ENCODE measurements at places on chromosomes 7 and 10.
A peak's percentile ranks its signal among the peaks of the same experiment; 100 is the strongest.

DNA sequence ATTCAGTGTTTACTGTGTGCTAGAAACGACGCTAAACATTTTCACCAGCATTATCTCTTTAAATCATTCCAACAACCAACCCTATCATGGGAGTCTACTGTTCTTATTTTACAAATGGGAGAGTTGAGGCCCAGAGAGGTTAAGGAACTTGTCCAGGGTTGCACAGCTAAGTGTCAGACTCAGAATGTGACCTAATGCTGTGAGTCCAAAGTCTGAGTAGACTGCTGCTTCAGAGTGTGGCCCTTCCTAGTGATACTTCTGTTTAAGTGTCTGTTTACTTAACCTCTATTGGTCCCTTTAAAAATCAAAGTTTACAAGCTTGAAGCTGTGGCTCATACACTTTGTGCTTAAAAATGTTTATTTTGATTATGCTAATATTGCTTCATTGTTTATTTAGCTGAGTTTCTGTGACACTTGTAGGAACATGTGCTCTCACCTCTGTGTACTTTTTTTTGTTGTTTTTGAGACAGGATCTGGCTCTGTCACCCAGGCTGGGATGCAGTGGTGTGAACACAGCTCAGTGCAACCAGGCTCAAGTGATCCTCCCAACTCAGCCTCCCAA lies 84.4 kb upstream of the SYPL1 start:
- DNase-seq, result no peak

- DNase-seq, result no peak
Observed at GRCh38 chr10:110244550-110244949, 37.1 kb downstream of the MXI1 start.

DNA sequence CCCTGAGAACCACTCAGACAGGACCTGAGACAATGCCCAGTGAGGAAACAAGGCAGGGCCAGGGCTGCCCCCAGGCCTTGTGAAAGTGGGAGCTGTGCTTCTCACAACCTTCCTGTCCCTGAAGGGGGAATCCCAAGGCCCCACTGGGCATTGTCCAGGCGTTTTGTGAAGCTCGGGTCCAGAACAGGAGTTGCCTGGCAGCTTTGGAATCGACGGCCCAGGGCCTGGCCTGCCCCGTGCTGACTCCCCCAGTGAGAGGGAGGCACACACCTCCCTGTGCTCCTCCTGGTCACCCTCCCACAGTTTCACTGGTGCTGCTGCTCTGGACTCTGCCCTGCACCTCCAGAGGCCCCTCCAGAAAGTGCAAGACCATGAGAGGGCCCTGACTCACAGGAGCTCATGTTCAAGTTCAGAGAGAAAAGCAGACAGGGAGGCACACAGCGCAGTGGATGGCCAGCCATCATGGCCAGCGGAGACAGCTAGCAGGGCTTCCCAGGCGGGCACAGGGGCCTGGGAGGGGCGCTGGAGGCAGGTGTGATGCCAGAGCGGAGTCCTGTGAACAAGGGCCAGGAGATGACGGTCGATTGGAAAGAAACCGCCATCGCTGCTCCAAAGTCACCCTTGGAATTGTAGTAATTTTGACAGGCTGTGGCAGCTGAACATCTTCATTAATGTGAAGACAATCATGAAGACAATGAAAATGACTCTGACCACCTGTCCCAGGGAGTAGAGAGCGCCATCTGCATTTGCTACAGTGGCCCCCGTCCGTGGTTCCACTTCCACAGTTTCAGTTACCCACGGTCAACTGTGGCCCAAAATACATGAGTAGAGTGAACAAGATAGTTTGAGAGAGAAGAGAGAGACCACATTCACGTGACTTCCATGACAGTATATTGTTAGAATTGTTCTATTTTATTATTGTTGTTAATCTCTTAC lies 103.7 kb downstream of the MKI67 start:
- no peak for DNase-seq

DNA sequence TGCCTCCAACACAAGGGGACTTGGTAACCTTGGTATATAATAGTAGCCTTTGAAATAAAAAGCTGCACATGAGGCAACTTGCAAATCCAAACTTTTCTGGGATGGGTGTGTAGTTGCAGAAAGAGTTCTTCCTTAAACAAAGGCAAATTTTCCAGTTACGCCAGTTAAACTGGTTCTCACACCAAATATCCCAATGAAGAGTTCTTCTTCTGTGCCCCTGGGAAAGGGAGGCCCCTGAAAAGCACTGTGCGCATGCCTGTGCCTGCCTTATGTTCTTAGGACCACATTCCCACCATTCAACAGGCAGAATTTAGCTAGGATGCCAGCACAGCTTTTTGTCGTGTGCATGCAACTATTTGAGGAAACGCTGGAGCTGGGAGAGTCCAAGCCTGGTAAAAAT lies 164.8 kb upstream of the SLC25A13 start:
- no peak for DNase-seq

DNA sequence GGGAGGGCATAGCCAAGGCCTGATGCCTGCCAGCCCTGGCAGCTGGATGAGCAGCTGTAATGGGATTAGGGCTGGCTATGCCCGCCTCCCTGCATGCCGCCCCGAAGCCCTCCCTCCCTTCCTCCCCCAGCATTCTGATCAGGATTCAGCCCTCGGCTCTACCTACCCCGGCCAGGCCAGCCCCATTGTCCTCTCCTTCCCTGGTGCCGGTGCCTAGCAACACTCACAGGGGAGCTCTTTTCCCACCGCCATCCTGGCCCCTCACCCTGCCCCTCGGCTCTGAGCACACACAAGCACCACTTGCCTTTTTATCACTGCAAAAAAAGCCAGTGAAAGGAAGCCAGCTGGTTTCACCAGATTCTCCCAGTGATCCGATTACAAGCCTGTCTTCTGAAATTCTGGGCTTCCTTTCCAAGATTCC lies 9.0 kb upstream of the ADCYAP1R1 start:
- no peak for DNase-seq

DNA sequence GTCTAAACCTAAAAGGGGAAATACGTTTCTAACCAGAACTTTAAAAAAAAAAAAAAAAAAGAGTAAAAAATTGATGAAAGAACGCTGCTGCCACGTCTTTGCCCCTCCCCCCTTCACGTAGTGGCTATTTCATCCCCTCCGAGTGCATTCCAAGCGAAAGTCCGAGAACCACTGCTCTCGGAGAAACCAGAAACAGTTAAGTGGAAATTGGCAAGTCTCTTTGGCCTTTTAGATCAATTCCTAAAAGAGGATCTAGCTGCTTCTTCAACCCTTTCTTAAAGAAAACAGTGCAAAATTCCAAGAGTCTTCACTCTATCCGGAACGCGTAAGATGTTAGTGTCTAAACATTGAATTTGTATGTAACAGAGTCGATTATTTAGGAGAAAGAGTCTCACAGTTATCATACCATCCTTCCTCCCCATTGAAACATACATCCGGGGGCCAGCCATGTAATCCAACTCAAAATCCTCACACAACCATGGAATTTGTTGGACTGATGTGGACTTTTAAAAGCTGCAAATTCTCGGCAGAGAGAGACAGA lies 1.1 kb downstream of the P4HA1 start:
- peak; percentile 34 for DNase-seq

- DNase-seq, result peak; percentile 48
Observed at GRCh38 chr7:64887756-64888508, 15.1 kb upstream of the ZNF273 start.

- no peak for DNase-seq
Observed at GRCh38 chr10:91201213-91201996, 19.1 kb upstream of the PCGF5 start.

- DNase-seq, result no peak
Observed at GRCh38 chr7:121204537-121204936, 124.3 kb upstream of the WNT16 start.

GRCh38 chr10:123906296-123906695 lies 14.7 kb upstream of the CPXM2 start:
- no peak for DNase-seq

DNA sequence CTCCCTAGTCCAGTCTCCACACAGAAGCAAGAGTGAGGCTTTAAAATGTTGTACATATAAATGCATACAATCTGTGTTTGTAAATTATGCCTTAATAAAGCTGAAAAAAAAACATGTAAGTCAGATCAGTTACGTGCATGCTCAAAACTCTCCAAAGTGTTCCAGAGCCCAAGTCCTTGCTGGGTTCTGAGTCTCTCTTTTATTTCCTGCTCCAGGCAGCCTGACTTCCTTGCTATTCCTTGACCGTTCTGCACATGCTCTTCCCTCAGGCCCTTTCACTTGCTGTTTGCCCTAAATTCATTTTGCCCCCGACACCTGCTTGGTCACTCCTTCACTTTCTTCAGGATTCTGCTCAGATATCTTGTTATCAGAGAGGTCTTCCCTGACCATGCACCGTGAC lies 770.1 kb downstream of the PHTF2 start:
- no peak for DNase-seq

- DNase-seq, result no peak
Observed at GRCh38 chr10:352476-353235, 217.4 kb downstream of the ZMYND11 start.

DNA sequence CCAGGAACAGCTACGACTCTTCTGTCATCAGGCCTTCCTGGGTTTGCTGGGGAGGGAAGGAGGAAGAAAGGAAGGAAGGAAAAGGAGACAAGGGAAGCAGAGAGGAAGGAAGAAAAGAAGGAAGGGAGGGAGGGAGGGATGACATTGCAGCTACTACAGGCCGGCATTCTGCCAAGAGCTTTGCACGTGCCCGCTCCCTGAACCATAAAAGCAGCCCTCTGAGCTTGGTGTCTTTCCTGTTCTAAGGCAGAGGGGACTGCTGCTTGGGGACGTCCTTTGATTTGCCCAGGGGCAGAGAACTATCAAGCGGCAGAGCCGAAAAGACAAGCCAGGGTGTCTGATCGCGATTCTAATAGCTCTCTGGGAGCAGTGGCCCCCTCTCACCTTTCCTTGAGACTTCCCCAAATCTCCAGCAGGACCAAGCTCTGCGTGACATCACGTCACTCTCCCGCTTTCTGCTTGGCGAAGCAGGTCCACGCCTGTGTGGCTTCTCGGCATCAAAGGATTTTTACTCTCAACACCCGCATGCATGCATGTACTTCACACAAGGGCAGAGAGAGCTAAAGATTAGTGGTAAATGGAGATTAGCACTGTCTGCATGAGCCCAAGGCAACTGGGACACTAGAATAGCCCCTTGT lies 167.8 kb upstream of the AUTS2 start:
- DNase-seq, result peak; percentile 19

GRCh38 chr10:9275861-9276260 lies 1221.4 kb downstream of the GATA3 start:
- DNase-seq, result no peak

GRCh38 chr10:122018951-122019413 lies 30.0 kb downstream of the TACC2 start:
- DNase-seq, result no peak

DNA sequence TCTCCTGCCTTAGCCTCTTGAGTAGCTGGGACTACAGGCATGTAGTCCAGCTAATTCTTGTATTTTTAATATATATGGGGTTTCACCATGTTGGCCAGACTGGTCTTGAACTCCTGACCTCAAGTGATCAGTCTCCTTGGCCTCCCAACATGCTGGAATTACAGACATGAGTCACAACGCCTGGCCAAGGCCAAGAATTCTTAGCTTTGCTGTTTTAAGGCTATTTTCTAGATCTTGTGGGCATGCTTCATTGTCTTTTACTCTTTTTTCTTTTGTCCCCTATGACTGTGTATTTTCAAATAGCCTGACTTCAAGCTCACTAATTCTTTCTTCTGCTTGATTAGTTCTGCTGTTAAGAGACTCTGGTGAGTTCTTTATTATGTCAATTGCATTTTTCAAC lies 56.4 kb upstream of the TAS2R16 start:
- no peak for DNase-seq

DNA sequence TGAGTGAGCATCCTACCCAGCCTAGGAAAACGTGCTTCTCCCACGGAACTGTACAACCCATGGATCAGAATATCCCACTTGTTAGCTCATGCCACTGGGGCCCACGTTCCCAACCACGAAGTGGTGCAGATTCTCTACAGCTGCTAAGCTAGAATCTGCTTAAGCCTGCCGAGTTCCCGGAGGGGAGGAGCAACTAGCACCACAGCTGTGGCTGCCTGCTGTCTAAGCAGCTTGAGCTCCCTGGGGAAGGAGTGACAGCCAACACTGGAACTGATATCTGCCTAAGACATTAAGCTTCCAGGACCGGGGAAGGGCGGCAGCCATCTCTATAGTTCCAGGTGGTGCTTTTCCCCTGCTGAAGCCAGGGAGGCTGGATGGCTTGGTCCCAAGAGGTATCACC lies 334.7 kb upstream of the CHRM2 start:
- DNase-seq, result no peak

- no peak for DNase-seq
Observed at GRCh38 chr10:69760072-69760471, 41.6 kb upstream of the COL13A1 start.

DNA sequence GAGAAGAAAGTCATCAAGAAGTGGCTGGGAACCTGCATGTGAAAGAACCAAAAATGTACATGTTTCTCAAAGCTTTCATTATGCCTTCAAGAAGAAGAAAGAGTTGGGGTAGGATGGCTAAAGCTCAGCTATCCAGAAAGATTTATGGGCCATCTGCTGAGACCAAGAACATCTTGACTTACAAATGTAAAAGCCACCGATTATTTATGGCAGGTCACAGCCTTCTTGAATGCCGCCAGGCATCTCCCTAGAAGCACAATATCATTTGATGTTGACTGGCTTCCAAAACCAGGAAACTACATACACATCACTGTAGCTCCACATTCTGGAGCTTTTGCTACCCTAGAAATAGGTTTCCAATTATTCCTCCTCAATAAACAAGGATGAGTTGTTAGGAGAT lies 254.2 kb upstream of the AOAH start:
- no peak for DNase-seq

GRCh38 chr10:43421201-43421507 lies 12.2 kb upstream of the HNRNPF start:
- DNase-seq, result no peak

GRCh38 chr10:71088054-71088453 lies 124.3 kb upstream of the UNC5B start:
- no peak for DNase-seq

DNA sequence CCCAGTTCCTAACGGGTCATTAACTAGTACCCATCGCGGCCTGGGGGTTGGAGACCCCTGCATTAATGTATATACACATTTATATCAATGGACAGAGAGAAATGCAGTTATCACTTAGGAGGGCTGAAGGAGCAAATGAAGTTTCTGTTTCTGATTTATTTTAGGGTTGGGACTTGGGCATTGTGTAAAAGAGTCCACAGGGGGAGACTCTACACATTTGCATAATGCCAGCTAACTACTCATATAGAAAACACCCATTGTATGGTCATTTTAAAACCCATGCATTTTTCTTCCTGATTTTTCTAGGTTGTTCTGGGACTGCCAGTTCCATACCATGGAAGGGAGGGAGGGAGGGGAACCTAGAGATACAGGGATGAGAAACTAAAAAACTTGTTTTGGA lies 23.5 kb downstream of the BCCIP start:
- DNase-seq, result no peak

Data from GF-D8 (cell line).